Pericardium fibroblast (primary cell): ENCODE measurements at places on chromosomes 6 and 20. TPM values are rescaled to one million over a fixed set of nuclear protein-coding genes. Genes with fewer than 3 reads are reported as not detected.

Gene MYCT1
- total RNA-seq: 0.35 and 3.1 TPM in 2 replicates

Gene ELOVL2
- total RNA-seq: 0.09 and 3.5 TPM in 2 replicates

Gene C6orf132
- total RNA-seq: 2.8 and 2.9 TPM in 2 replicates

Gene RFX6
- total RNA-seq: not detected in 2 replicates

Gene RTF2
- total RNA-seq: 54.7 and 62.8 TPM in 2 replicates

Gene TNF
- total RNA-seq: not detected in 2 replicates

Gene ASIP
- total RNA-seq: not detected in 2 replicates

Gene HCRTR2
- 0.12 TPM in 1 of 2 replicates, not detected in the other for total RNA-seq

Gene PLN
- total RNA-seq: 0.12 TPM in 1 of 2 replicates, not detected in the other

Gene SSTR4
- not detected in 2 replicates for total RNA-seq

Gene TAGAP
- not detected in 2 replicates for total RNA-seq

Gene MTO1
- total RNA-seq: 18.3 and 23.7 TPM in 2 replicates

Gene SCGN
- 0.12 TPM in 1 of 2 replicates, not detected in the other for total RNA-seq

Gene FAM110A
- total RNA-seq: 1.8 and 4.4 TPM in 2 replicates

Gene ADGB
- total RNA-seq: not detected in 2 replicates

Gene EPB41L1
- 16.5 and 28.2 TPM in 2 replicates for total RNA-seq

Gene EDN3
- total RNA-seq: under 0.01 TPM in 2 replicates

Gene SLC35D3
- total RNA-seq: not detected in 2 replicates

Gene CRYBG1
- total RNA-seq: 3.7 and 10.2 TPM in 2 replicates
